Astrocyte of the hippocampus (primary cell): ENCODE measurements at places on chromosomes 11 and 22.

GRCh38 chr11:102171101-102171500 lies 60.9 kb downstream of the YAP1 start:
- no peak for DNase-seq

DNA sequence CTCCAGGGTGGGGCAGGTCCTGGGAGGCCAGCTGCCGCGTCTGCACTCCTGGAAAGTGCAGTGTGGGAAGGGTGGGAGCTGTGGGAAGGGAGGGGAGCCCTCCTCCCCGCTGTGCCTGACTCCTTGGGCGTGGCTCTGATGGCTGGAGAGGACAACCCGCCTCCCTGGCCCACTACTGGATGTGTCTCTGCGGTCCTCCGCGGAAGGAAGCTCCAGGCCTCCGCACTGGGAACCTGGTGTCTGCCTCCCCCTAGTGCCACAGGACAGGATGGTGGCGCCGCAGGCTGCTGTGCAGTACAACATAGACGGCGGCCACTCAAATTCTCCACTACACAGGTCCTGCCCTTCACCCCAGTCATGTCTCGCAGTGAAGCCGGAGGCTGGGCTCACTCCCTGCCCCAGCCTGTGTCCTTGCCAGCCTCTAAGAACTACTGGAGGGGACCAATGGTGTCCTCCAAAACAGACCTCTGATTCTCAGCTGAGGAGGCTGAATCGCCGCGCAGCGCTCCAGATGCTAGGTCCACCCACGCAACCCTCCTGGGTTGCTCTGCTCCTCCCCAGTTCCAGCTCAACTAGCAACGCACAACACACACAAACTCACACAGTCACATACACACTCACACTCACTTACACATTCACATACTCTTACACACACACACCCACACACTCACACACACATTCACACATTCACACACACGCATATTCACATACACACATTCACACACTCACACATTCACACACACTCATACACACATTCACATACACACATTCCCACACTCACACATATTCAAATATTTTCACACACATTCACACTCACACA lies 12.4 kb upstream of the DSCAML1 start:
- peak; percentile 73 for DNase-seq

GRCh38 chr11:10064828-10065227 lies 229.2 kb downstream of the SBF2 start:
- DNase-seq = no peak

GRCh38 chr22:25701056-25701780 lies 40.8 kb upstream of the MYO18B start:
- no peak for DNase-seq

GRCh38 chr11:58125469-58125868 lies at the start of gene OR9I1:
Gene OR9I1, minus strand, starts transcription at chr11:58125530. Its CDS starts 6,086 bp downstream, at chr11:58119444.
- peak; percentile 0 for DNase-seq
